Trophoblast cell (in vitro differentiated cells and primary cell): ENCODE measurements at places on chromosomes 7 and 10.

DNA sequence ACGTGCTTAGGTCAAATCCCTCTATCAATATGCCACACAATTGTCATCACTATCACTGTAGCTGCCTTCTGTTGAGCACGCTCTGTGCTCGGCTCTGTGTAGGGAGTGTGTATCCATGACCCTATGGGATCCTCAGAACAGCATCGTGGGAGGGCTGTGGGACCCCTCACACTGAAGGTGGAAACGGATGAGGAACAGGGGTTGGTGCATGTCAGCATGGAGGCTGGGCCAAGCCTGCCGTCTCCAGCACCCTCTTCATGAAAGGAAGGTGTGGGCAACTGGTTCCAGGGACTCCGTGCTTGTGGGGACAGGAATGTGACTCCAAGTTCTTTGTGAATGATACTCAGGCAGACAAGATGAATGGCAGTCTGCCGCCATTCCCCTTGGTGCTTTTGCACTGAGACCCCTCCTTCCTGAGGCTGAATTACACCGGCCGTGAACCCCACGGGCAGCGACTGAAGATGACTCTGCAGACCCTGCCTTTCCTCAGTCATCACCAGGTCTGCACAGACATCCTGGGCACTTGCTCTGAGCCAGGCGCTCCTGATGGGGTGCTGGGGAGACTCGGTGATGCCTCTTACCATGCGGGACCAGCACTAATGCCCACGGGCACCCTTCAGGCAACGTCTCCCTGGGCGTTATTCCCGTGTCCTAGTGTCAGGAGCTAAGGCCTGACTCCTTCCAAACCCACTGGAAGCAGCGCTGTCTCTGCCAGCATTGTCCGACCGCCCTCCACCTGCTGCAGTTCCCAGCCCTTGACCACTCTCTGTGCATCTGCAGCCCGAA lies 495.2 kb downstream of the TCERG1L start:
- no peak for DNase-seq

GRCh38 chr7:750111-750905 lies 23.2 kb upstream of the PRKAR1B start:
- DNase-seq: no peak

- DNase-seq: no peak
Measured at GRCh38 chr10:119029613-119030420, at the start of gene NANOS1. TSS of gene NANOS1 (plus strand) at chr10:119029714. CDS start at chr10:119029802, 88 bp downstream.

DNA sequence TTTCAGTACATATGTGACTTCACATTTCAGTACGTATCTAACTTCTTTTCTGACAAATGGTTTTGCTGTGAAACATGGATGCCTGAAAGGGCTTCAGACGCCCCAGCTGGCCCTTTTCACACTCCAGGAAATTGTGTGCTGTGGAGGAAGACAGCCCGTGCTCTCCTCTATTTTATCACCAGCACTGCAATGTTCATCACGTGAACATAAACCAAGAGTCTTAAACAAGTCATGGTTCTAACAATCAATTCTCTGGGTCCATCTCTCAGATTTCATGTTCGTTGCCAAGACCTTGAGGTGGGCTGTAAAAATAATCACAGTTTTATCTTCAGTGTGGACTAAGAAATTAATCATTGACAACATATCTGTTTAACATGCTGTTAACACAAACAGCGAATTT lies 141.2 kb downstream of the WDR37 start:
- DNase-seq: no peak

- no peak for DNase-seq
Measured at GRCh38 chr10:66695046-66695445, 230.8 kb upstream of the LRRTM3 start.

GRCh38 chr7:6393667-6394056 lies 54.1 kb downstream of the DAGLB start:
- peak; percentile 60 for DNase-seq

DNA sequence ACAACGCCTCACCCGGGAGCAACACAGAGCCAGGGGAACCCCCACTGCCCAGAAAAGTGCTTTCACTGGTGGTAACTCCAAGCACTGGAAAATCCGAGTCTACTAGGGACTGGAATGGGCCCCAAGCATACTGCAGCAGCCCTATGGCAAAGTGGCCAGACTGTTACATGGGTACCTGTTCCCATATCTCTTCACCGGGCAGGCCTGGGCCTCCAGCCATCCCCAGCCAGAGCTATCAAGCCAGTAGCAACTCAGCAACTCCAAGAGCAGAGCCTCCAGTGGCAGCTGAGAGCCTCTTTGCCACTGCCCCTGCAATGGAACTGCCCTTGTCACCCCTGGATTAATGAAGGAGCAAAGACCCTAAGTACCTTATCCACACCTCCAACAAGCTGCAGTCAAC lies 73.5 kb downstream of the HBP1 start:
- DNase-seq: no peak
